Kidney epithelial cell (primary cell): ENCODE measurements at places on chromosomes 2 and 18.
A peak's percentile ranks its signal among the peaks of the same experiment; 100 is the strongest.

- DNase-seq, result no peak
Measured at GRCh38 chr2:70986499-70987189, 8.0 kb downstream of the TEX261 start.

GRCh38 chr2:210189452-210190138 is 18.4 kb upstream of the KANSL1L start:
- DNase-seq, result no peak

GRCh38 chr2:19902216-19902740 is 495 bp upstream of the TTC32 start:
- DNase-seq, result no peak

DNA sequence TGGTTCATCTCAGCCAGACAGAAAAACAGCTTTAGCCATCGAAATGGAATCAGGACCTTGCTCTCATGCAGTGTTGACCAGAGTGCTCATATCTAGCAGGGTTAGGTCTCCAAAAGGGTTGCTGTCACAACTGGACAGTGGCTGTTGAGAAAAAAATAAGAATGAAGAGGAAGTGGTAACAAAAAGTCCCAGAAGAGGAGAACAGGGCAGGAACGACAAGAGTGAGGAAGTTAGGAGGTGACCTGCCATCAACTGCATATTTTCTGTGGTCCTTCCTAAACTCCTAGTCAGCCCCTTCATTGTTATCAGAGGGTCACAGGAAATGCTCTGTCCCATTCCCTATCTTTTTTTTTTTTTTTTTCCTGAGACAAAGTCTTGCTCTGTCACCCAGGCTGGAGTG is 188.1 kb upstream of the LINC00305 start:
- no peak for DNase-seq

DNA sequence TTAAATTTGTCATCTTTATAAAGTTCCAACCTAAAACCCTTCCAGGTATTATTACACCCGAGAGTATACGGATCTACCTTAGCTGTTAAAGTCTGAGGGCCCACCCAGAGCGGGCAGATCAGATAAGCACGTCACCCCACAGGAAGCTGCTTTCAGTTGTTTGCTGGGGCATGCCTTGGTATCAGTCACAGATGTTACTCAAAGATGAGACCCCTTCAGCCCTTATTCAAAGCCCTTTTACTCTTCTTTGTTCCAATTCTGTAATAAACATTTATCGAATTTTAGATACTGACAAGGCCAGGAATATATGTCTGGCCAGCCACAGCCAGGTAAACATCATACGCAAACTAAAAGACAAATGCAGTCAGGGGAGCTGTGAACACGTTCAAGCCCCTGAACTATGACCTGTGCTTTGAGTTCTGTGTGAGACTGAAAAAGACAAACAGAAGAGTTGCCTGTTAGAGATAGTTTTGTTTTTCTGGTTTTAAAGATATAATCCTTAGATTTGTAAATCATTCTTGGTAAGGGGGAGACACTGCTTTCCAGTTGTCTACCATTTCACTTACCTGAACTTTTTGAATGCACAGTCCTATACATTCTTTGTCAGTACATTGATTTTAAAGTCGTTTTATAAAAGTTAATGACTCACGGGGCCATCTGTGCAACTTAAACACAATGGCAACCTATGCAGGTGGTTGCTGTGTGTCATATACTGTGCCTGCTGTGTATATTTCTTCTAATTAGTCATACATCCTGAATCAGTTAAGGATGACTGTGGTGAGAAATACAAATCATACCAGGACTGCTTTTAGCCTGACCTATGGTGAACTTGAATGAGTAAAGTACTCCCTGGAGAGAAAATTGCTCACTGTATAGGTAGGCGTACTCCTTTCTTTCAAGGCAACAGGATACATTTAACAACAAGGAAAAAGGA is 100.5 kb upstream of the ITPRID2 start:
- DNase-seq, result peak; percentile 97

- no peak for DNase-seq
Measured at GRCh38 chr18:24161304-24161703, 22.4 kb downstream of the CABYR start.

- no peak for DNase-seq
Measured at GRCh38 chr2:178110681-178111080, 1.6 kb upstream of the RBM45 start.

DNA sequence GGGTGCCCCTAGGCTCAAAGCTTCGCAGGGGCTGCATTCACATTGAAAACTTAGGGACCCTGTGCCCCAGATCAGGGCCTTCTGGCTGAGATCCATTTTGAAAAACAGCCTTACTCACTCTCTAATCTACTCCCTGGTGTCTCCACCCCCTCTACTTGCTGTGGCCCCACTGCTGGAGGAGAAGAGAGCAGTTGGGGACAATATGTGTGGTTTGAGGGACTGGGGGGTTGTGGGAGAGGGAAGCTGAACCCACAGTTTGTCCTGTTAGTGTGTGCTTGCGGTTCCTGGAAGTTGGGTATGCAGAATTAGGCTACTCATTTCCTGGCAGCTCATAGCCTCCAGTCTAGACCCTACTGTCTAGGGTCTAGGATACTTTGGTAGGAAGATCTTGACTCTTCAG is 211.4 kb downstream of the PRKCE start:
- DNase-seq, result no peak

- no peak for DNase-seq
Measured at GRCh38 chr2:162182395-162182794, 30.3 kb upstream of the GCG start.

DNA sequence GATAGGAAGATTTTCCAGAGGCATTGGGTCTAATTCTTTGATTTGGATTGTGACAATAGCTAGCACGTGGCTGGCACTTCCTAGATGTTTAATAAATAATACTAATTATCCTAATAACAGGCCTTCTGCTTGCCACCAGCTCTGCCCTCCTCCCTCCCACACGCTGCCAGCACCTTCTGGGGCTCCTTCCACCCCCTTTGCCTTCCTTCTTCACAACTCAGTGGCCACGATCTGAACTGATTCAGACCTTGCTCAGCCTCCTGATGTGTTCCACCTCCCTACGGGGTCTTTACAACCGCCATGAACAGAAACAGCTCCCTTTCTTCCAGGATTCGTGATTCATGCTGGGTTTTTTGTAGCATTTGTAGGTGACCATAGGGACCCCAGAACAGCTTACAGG is 310.3 kb upstream of the HS6ST1 start:
- DNase-seq, result no peak
